ENCODE measurements at places on chromosomes 11 and 22.

DNA sequence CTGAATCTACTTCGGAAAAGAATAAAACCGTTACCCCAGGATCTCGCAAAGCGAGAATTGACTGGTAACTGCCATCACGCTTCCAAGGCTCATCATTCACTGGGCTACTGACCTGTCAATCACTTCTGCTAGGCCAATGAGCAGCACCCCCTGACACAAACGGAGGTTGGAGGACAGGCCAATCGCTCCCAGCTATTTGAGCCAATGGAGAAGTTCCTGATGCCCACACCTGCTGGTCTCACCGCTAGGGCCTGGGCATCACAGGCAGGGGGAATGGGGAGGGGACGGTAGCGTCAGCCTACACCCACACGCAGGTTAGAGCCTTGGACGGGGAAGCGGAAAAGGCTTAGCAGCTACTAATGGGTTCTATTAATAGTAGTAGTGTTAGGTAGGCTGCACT is 56.7 kb upstream of the CHST1 start:
- no peak for DNase-seq

GRCh38 chr11:119093942-119094815 is 7.5 kb downstream of the DPAGT1 start:
- DNase-seq, result peak; percentile 54

GRCh38 chr22:37454857-37455686 is 27.8 kb upstream of the ELFN2 start:
- no peak for DNase-seq

DNA sequence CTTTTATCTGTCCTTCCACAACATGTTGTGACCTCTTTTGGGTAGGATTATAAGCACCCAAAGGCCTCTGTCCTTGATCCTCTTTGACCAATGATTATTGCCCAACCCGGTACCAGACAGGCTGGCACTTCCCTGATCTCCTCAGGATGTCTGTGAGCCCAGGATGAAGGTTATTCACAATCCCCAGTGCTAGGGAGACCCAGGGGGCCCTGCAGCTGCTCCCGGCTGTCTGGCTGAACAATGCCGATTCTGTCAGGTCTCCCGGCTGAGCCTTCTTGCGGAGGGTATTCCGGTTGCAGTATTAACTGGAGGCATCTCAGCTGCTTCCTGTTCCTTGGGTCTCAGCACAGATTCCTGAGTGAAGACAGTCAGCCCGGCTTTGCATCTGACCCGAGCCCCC is 71.2 kb upstream of the CDON start:
- DNase-seq, result no peak

DNA sequence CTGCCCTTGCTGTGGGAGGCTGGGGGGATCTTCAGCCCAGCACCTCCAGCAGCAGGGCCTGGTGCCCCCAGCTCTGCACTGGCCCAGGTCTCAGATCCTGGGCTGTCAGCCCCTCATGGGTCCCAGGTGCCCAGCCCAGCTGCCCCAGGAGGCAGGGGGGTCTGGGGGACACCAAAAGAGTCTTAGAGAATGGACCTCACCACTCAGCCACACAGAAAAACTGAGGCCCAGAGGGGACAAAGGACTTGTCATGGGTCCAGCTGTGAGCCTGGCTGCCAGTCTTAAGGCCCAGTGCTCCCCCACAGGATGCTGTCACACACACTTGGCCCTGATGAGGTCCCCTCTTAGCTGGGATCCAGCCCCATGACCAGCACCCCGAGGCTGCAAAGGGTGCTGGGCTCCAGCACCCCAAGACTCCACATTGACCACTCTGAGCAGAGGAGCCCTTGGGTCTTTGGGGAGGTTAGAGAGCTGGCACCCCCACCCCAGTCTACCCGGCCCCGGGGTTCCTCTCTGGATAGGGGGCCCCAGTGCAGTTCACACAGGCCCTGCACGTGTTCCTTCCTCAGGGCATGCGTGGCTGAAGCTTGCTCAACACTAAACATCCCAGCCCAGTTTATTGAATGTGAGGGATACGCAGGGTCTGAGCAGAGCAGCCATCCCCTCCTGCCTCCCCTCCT is 54.4 kb downstream of the IGLL5 start:
- DNase-seq, result no peak

GRCh38 chr22:40512426-40513136 is 123.9 kb downstream of the MRTFA start:
- peak; percentile 34 for DNase-seq

GRCh38 chr11:70073871-70074371 is 4.2 kb upstream of the ANO1 start:
- DNase-seq, result no peak

GRCh38 chr22:27196606-27197005 is 539.2 kb downstream of the MIAT start:
- no peak for DNase-seq

DNA sequence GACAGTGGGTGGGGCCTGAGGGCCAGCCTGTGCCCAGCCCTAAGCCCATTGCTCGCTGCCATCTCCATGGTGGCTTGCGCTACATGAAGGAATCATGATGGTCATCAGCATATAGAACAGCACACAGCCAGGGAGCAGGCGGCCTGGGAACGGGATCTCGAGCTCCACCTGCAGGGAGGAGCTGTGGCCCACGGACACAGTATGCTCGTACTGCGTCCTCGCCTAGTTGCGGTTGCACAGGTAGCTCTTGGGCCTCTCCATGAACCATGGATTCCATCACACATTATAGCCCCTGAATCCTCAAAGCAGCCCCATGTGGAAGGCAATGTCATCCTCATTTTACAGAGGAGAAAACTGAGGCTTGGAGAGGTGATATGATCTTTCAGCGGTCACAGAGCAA is 15.1 kb downstream of the SEC14L4 start:
- no peak for DNase-seq
